ENCODE measurements at places on chromosomes 3 and 15.

GRCh38 chr3:120821426-120821825, 78.9 kb downstream of the GTF2E1 start:
- DNase-seq = no peak

DNA sequence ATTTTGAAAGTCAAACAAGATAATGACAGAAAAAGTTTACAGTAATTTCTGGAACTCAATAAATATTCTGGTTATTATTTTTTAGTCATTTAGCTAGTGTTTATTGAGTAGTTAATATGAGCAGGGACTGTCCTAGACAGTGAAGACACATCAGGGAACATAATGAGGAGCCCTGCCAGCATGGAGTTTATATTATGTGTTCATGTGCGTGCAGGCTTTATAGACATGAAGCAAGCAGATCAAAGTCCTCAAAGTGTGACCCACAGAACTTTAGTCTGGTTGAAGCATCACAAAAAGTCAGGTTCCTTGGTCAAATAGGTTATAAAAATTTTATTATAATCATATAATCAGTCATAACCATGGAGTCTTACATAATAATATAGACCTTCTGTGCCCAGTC, 289.3 kb downstream of the CLSTN2 start:
- no peak for DNase-seq

DNA sequence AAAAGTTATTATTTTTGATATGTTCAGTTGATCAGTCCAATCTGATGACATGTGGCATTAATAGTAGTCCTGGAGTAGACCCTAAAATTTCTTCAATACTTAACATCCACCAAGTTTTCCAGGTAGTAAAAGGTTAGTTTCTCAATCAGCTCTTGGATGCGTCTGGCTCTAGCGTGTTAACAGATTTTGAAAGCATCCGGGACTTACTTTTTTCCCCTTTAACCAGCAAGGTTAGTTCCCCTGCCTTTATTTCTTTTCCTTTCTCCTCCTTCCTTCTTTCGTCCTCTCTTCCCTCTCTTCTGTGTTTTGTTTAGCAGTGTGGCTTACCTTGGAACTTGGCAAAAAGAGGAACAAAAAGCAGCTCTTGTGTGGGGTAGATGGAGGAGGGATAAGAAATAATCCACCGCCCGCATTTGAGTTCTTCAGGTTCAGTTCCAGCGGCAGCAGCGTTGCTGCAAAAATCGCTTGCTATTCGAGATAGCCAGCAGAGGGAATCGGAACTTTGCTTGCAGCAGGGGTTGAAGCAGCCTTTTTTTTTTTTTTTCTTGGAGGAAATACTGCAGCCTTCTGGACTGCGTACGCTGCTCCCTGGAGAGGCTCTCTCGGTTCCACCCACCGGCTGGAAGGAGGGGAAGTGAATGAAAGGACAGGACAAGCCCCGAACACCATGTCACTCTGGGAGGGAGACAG, at the start of gene RBMS3:
TSS of gene RBMS3 (plus strand) at position 668 of the 690 bp plus-strand sequence.
- DNase-seq = no peak

GRCh38 chr3:160921020-160921635, 165.1 kb downstream of the PPM1L start:
- no peak for DNase-seq

GRCh38 chr3:127685708-127686511, 13.2 kb downstream of the ABTB1 start:
- no peak for DNase-seq

GRCh38 chr3:34225821-34226366, 427.5 kb downstream of the PDCD6IP start:
- no peak for DNase-seq

DNA sequence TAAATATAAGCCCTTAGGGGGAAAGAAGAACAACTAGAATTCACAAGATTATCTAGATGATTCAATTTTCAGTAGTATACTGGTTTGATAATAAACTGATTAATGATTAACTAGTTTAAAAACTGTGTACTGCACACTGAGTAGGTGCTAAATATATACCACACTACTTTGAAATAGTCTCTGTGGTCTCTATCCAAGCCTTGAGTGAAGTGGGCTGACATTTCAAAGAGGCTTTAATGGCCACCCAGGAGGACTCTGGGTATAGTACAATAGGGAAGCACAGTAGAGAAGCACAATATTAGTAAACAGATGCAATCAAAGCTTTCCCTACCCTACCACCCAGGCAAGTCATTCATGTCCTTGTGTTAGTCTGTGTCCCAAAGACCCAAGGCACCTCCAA, 46.7 kb downstream of the FILIP1L start:
- no peak for DNase-seq

GRCh38 chr3:192928720-192929119, 11.1 kb upstream of the MB21D2 start:
- DNase-seq = no peak

GRCh38 chr15:91113030-91113429, 13.0 kb downstream of the SV2B start:
- no peak for DNase-seq

GRCh38 chr3:58627941-58628340, 38.6 kb downstream of the FAM3D start:
- DNase-seq = no peak

DNA sequence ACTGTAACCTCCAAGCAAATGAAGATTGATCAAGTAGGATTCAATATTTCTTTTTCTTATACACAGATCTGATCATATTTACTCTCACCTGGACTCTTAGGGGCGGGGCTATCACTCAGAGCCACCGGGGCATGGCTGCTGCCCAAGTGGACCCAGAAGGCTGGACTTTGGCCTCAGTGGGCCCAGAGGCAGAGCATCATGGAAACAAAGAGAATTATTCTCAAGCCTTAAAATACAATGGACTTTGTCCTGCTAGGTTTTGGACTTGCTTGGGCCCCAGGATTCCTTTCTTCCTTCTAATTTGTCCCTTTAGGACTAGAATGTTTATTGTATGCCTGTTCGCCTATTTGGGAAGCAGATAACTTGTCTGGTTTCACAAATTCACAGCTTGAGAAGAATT, 85.1 kb downstream of the SUCLG2 start:
- DNase-seq = no peak

DNA sequence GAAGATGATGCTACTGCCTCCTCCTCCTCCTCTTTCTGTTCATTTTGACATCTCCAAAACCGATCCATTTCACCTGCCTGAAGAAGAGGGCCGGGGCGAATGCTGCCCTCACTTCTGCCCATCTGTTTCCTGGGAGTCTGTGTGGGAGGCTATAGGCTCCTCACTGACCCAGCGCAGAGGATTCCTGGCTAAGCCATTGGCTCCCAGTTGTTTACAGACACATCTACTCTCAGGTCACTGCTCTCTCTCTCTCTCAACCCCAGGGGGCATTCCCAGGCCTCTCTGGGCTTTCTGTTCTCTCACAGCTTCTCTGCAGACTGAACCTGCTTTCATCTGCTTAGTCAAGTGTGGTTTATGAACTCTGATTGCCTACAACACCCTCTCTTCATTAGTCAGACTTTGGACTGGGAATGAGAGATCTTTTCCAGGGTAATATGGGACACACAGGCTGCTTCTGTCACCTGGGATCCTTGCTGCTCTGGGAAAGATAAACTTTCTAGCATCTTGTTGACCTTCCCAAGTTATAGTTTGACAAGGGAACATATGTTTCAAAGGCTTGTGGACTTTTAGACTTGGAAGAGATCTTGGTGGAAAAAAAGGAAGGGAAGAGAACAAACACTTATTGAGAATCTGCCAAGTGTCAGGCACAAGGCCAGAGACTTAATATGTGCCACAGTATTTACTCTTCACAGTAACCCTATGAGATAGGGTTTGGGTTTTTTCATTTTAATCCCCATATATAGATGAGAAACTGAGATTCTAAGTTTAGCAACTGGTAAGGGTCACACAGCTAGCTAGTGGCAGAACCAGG, 30.2 kb upstream of the USP3 start:
- no peak for DNase-seq

- no peak for DNase-seq
Observed at GRCh38 chr3:127808197-127808596, 14.1 kb downstream of the MGLL start.

DNA sequence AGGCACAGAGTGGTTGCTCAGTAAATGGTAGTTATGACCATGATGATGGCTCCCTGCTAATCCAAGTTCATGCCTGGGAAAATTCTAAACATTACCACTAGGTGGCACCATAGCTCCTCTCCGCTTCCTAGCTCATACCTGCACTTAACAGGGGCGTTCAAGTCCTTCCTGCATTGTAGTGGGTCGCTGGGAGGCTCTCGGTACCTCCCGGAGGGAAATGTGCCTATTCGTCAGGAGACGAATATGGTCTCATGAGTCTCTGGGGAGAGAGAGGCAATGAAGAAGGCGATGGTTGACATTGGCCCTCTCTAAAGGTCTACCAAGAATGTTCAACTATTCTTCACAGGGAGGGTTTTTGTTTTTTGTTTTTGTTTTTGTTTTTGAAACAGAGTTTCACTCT, 10.9 kb downstream of the MESP1 start:
- DNase-seq = peak; percentile 25

- DNase-seq = no peak
Observed at GRCh38 chr3:99915906-99916432, 98.3 kb downstream of the CMSS1 start.

- no peak for DNase-seq
Observed at GRCh38 chr3:13659221-13659969, 110.5 kb downstream of the FBLN2 start.

DNA sequence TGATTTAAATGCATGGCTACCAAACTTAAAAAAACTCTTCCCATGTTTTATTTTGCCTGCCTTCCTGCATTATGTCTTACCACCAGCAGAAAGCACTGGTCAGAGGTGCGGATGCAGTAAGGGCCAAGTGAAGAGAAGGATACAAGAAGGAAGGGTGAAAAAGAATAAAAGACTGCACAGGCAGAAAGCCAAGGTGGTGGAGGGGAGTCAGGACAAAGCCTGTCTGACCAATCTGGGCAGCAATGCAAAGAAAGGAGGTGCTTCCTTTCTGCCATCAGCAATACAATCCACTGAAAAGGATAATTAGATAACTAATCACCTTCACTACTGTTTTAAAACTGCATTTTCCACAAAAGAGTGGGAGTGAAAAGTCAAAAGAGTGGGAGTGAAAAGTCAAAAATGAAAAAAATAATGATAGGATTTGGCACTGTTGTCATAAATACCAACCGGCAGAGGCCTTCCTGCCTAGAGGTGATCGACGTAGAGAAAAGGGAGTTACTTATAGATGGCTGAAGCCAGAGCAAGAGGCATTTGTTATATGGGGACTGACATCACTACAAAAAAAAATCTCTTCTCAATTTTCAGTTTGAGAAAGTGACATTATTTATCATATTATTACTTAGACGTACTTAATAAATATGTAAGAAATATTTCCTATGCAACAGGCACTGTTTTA, 385.3 kb downstream of the TBC1D5 start:
- no peak for DNase-seq

DNA sequence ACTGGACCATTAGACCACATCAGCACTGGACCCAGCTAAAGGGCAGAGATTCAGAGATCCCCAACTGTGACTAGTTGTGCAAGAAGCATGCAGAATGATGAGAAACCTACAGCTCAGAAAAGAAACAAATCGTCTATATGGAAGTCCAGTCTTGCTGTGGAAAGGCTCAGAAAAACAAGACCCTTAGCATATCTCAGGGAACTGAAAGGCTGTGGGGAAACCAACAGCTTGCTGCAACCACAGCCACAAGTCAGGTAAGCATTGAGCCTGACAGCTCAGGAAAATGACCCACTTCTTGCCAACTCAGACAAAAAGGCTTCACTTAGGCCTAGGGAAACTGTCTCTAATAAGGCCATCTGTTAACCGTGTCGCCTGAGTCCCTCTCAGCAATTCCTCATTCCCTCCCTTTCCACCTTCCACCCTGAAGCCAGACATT, 145.6 kb downstream of the LSAMP start:
- DNase-seq = no peak

DNA sequence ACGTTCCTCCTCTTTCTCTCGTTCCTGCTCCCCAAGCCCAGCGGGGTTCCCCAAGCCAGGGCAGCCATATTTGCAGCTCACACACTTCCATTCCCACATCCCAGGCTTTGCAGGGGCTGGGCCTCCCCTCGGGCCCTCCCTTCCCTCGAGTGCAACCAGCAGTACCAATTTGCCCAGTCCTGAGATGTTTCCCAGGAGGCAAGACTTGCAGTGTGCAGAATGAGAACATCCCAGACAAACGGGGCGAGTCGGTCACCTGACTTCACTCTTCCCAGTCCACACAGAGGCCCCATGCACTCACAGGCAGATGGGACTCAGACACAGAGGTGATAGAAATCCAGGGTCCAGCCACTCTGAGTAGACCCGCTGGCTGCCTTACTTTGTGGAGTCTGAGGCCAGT, 56.2 kb upstream of the SLC6A6 start:
- no peak for DNase-seq

DNA sequence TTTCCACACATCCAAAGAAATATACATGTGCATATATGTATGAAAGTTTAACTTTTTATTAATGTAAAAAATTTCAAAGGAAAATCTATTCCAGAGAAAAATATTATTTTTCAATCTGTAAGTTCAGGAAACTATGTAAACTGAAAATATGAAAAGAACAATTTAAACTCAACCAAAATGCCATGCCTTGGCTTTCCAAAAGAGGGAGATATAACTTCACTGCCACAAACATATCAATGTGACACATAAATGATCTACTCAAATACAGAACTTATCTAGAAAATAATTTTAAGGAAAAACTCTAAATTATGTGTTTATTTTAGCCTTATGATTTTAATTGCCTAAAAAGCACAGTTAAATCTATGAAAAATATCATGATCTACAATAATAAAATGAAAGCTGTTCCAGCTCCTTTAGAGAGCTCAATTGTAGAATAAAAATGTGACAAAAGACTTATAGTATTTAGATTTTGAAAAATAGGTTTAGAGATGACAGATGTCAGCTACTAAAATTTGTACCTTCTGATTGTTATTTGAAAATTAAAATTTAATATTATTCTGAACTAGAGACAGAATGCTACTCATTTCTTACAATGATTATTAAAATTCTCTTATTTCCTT, 94.8 kb downstream of the GBE1 start:
- DNase-seq = no peak

DNA sequence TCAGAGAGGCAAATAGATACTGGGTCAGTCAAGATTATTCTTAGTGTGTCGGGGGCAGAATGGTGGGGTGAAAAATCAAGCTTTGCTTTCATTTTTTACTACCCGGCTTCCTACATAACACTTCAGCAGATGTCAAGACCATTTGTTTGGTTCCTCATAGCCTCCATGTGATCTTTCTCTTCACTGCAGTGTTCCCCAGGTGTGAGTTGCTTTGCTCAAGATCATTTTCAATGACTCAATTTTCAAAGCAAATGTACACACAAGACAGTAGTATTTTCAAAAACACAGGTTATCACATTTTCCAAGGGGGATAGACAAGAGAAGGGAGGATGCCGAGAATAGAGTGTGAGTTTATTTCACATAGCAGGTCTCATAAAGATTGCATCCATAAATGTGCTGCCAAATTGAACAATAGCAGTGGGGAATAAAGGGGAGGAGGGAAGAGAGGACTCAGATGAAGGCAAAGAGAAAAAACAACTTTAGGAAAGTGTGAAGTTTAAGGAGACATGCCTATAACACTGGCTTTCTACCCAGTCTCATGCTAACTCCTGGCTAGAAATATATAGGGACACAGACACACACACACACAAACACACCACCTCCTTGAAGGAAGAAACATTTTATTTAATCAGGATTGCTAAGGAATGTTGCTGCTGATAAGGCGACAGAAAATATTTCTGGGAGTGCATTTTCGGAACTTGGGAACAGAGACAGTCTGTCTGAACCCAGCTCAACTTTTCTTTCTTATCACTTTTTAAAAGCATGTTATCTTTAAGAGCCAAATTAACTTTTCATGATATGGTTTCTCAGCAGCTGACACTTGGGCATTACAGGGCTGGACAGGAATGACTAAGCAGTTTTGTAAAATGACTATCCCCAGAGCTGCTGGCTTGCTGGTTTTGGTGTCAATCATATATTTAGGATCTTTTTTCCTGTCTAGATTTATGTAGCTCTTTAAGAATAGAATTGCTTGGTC, 402.4 kb downstream of the RBMS3 start:
- DNase-seq = no peak
